ENCODE measurements at places on chromosomes 13 and 19.

GRCh38 chr13:60075850-60076249 lies 87.9 kb downstream of the DIAPH3 start:
- no peak for DNase-seq

DNA sequence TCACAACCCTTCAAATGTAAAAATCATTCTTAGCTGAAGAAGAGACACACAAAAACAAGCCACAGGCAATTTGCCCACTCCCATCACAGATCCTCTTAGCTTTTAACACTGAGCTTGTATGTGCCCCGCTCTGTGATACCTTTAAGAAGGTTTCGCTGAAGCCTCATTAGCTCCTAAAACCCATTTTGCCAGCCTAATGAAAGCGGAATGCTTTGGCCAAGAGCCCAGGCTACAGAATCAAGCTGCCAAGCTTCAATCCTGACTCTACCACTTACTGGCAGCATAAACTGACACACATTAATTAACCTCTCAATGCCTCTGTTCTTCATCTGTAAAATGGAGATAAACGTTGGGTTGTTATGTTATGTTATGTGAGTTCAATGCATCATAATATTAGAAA lies 10.5 kb downstream of the ZNF112 start:
- no peak for DNase-seq

DNA sequence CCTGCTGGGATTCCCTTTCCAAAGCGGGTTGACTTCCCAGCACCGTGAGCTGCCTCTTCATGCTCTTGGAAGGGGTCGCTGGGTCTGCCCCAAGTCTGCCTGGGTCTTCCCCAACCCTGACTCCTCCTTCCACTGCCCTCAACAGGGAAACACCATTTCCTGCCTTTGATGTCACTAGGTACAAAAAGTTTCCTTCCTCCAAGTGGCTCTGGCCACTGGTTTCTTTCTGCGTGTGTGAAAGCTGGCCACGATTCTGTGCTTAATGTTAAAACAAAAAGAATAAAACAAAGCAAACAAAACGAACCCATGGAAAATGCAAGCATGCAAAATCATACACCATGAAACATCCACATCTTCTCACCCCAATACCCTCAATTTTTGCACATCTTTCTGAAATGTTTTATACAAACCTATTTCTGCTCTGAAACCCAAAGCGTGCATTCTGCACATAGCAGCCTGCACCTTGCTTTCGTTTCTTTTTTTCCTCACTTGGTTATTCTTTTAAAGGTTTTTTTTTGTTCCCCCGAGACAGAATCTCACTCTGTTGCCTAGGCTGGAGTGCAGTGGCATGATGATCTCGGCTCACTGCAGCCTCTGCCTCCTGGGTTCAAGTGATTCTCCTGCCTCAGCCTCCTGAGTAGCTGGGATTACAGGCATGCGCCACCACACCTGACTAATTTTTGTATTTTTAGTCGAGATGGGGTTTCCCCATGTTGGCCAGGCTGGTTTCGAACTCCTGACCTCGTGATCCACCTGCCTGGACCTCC lies 12.5 kb upstream of the TNFSF9 start:
- DNase-seq = no peak

- peak; percentile 83 for DNase-seq
Observed at GRCh38 chr13:113724780-113725315, 34.2 kb upstream of the TMEM255B start.

DNA sequence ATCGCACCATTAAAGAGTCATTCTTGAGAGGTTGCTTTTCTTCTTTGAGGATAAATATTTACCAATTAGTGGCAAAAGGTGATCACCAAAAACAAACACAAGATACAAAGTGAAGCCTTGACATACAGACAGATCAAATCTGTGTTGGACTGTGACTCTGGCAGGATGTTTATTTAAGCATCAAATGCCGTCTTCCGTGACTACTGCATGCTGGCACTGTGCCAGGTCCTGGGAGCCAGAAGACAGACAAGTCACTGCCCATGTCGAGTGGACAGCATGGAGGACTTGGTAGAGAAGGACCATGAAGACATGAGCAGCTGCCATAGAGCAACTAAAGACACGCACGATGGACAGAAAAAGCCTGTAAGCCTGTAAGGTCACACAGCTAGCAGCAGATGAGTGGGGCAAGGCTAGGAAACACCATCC lies 92.8 kb upstream of the FARP1 start:
- DNase-seq = no peak

DNA sequence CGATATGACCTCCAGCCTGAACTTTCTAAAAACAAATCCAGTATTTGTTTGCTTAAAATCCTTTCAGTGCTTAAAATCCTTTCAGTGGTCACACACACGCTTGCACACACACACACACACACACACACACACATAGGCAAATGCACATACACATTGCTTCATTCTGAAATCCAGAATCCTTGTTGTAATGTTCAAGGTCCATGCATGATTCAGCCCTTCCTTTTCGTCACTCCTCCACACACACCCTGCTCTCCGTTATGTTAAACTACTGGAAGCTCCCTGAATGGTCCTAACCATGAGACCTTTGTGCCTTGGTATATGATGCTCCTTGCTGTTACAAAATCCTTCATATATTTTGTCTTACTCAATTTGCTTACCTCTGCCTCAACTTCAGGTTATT lies 44.9 kb downstream of the SERTM1 start:
- DNase-seq = no peak

DNA sequence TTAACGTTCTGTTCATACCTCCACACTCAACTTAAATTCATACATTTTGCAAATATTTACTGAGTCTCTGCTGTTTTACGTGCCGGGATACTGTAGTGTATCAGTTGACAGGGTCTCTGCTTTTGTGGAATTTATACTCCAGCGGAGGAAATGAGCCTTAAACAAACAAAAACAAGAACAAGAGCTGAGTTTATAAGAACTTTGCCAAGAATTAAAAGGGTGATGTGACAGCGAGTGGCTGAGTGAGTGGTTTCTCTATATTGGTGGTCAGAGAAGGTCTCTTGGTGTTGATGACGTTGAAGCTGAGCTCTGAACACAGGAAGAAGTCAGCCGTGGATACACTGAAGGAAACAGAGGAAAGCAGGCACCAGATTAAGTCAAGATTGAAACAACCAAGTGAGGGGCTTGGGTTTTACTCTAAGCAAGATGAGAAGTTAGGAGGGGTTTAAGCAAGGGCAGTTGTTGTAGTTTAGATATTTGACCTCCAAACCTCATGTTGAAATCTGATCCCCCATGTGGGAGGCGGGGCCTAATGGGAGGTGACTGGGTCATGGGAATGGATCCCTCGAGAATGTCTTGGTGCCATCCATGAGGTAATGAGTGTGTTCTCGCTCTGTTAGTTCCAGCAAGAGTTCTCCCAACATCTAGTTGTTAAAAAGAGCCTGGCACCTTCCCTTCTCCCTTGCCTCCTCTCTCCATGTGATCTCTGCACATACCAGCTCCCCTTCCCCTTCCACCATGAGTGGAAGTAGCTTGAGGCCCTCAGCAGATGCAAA lies 248.3 kb downstream of the DCLK1 start:
- no peak for DNase-seq

- no peak for DNase-seq
Observed at GRCh38 chr19:3398900-3399278, 32.5 kb downstream of the NFIC start.

DNA sequence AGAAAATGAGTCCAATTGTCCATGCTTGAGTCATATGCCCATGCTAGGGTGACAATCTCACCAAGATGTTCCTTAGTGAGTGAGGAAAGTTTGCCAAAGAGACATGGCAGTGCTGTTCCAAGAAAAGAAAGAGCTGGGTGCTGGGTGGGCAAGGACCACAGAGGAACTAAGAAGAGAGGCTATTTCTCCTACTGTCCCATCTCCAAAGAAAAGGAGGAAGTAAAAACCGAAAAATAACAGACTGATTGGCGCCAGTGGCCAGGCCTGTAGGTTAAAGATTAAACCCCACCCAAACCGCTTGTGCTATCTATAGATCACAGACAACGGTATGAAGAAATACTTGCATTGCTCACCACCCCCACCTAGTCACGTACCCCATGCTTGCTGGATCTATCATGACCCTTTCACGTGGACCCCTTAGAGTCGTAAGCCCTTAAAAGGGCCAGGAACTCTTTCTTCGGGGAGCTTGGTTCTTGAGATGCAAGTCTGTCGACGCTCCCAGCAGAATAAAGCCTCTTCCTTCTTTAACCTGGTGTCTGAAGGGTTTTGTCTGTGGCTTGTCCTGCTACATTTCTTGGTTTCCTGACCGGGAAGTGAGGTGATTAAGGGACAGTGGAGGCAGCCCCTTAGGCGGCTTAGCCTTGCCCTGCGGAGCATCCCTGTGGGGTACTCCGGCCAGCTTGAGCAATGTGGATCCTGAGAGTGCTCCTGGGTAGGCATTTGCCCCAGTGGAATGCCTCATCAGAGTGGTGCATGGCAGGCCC lies 606.5 kb downstream of the UQCRFS1 start:
- DNase-seq = no peak

GRCh38 chr19:43784241-43784980 lies 3.6 kb upstream of the KCNN4 start:
- peak; percentile 35 for DNase-seq

DNA sequence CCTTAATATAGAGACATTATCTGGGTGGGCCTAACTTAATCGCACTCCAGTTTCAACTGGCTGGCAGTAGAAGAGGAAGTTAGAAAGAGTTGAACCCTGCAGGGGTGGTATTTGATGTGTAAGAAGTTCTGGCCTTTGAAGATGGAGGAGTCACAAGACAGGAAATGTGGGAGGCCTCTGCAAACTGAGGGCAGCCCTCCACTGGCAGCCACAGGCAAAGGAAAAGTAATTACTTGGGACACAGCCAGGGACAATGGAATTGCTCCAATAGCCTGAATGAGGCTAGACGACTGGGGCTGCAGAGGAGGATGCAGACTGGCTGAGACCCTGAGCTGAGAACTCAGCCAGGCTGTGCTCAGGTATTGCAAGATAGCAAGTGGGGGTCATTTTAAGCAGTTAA lies 703.3 kb upstream of the ARGLU1 start:
- DNase-seq = no peak

DNA sequence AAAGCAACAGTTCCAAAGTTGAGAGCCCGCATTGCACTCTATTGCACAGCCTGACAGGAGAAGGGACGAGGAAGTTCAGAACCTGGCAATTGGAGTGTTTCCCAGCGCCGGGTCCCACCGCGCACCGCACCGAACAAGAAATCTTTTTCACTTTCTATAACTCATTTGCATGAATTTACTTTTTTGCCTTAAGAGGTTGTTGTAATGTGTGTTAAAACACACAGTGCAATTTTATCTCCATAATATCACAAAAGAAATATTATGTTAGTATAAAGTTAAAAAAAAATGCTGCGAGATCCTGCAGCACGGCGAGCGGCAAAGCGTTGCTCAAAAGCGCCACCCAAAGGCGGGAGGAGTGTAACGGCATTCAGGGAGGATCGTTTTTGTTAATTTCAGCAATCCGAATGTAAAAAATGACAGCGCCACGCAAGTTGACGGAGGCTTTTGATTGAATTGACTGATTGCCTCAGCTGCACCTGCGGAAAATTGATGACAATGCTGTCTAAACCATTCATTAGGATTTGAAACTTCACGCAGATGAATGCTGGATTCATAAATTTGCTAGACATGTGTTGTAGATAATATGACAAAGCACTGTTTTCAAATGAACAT lies 303.6 kb upstream of the ZNF507 start:
- no peak for DNase-seq

GRCh38 chr13:25886438-25887214 lies 165.2 kb downstream of the SHISA2 start:
- no peak for DNase-seq

DNA sequence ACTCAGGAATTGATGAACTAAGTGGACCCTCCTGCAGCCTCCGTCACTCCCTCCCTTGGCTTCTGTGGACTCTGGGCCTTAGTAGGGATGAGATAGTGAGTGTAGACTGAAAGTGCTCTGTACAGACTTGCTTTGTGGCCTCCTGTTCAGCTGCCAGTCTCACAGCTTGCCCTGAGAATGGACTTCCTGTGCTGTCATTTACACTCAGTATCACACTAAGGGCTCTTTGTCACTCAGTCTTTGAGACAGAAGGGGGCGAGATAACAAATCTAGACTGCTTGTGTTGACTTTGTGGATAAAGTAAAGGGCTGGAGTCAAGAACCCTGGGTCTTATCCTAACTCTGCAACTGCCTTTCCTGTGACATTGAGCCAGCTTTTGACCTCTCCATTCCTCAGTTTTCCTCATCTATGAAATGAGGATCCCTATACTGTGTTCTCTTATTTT lies 21.0 kb upstream of the SPRY2 start:
- no peak for DNase-seq

- DNase-seq = no peak
Observed at GRCh38 chr13:98766697-98767096, 14.2 kb upstream of the SLC15A1 start.

GRCh38 chr13:48731957-48732569 lies 78.3 kb downstream of the CYSLTR2 start:
- DNase-seq = peak; percentile 8

Data from activated CD4-positive, CD25-positive, alpha-beta regulatory T cell (primary cell).